ENCODE measurements at places on chromosomes 11 and 22. TPM values are rescaled to one million over a fixed set of nuclear protein-coding genes. Genes with fewer than 3 reads are reported as not detected.

Gene OR10D3
- not detected for total RNA-seq

DNA sequence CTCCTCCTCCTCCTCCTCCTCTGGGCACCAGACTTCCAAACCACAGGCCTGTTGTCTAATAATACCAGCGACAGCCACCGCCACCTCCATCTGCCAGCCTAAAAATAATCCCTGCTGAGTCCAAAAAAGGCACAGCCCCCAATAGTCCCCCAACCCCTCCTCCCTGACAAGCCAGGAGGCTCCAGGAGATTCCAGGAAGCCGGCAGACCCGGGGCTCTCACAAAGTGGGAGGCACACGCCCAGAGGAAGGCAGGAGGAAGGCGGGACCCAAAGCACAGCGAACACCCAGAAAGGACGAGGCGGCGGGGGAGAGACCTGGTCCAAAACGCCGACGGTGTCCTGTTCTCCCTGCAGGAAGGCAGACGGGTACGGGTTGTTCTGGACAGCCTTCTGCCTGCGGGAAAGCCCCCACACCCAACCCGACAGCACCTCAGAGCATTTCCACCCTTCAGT, 5.9 kb downstream of the IGSF9B start:
- no peaks in the 10 kb centered on the region for H3K27me3 ChIP-seq
- peaks cover 4% of the 10 kb centered on the region for H3K4me1 ChIP-seq
- peak overlapping the region; percentile 80 for H3K27ac ChIP-seq

DNA sequence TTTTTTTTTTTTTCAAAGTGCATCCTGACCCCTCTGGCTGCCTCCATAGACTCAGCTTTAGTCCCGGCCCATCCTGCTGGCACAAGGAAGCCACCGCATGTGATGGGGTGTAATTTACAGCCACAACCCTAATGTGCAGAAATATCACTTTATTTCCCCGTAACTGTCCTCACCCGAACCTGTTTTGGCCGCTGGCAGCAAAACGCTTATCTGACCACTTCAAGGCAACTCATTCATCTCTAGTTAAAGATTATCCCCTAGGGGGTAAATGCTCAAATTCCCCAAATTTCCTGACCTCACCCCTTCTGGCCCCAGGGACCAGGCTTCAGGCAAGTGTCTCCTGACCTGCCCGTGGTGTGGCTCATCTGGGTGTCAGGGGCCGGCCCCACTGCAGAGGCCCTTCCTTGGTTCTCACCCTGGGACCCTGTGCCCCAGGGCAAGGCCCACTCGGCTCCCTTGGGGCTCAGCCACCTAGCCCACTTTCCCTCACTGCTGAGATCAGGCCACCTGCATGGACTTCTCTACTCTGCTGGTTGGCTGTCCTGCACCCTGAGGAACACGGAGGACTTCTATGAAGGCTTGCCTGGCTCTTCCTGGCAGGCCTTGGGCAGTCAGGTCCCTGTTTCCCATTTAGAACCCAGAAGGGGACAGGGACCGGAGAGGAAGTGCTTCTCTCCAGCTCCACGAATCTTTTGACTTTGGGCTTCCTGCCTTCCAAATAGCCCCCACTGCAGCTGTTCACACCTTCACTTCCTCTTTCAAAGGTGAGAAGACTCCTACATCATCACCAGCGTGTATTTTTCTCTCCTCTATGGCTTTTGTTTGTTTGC, 53.3 kb downstream of the WNT11 start:
- peak overlapping the region; percentile 69 for H3K27ac ChIP-seq
- no peaks in the 10 kb centered on the region for H3K36me3 ChIP-seq
- no peaks in the 10 kb centered on the region for H3K4me1 ChIP-seq
- H3K27me3 ChIP-seq, result no peaks in the 10 kb centered on the region

GRCh38 chr11:69398529-69399492, 82.7 kb upstream of the LINC01488 start:
- no peak for DNase-seq
- no peak overlapping the region for H3K27ac ChIP-seq
- no peaks in the 10 kb centered on the region for H3K4me1 ChIP-seq
- H3K27me3 ChIP-seq, result no peaks in the 10 kb centered on the region
- no peaks in the 10 kb centered on the region for H3K36me3 ChIP-seq

DNA sequence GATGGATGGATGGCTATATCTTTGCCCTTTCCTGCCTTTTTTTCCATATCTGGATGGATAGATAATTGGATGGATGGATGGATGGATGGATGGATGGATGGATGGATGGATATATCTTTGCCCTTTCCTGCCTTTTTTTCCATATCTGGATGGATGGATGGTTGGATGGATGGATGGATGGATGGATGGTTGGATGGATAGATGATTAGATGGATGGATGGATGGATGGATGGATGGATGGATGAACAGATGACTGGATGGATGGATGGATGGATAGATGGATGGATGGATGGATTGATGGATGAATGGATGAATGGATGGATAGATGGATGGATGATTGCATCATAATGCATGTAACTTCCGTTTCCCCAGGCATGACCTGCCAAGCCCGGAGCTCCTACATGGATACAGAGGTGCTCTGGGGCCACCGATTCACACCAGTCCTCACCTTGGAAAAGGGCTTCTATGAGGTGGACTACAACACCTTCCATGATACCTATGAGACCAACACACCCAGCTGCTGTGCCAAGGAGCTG, 24.9 kb downstream of the KCNJ5 start:
- no peak overlapping the region for H3K27ac ChIP-seq
- no peak for DNase-seq
- no peaks in the 10 kb centered on the region for H3K36me3 ChIP-seq
- H3K27me3 ChIP-seq, result peaks cover 6% of the 10 kb centered on the region
- H3K4me1 ChIP-seq, result no peaks in the 10 kb centered on the region

Data from breast epithelium (tissue), 4 donors.